ENCODE measurements at places on chromosomes 5 and 9. TPM values are rescaled to one million over a fixed set of nuclear protein-coding genes. Genes with fewer than 3 reads are reported as not detected.

PCDHB4 gene
- total RNA-seq, result 0.17 TPM

SLC22A4 gene
- 0.59 TPM for total RNA-seq

IL5 gene
- not detected for total RNA-seq

SH3GL2 gene
- not detected for total RNA-seq

GRCh38 chr5:8844847-8845246 lies 701.0 kb downstream of the SEMA5A start:
- no peak for DNase-seq

DNA sequence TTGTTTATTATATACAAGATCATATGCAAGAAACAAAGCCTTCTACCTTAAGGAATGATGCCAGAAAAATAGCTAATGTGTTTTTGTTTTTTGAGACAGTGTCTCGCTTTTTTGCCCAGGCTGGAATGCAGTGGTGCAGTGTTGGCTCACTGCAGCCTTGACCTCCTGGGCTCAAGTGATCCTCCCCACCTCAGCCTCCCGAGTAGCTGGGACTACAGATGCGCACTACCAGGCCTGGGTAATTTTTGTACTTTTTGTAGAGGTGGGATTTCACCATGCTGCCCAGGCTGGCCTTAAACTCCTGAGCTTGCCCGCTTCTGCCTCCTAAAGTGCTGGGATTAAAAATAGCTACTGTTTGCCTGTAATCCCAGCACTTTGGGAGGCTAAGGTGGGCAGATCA lies 15.1 kb downstream of the ERCC6L2 start:
- no peak for DNase-seq

DNA sequence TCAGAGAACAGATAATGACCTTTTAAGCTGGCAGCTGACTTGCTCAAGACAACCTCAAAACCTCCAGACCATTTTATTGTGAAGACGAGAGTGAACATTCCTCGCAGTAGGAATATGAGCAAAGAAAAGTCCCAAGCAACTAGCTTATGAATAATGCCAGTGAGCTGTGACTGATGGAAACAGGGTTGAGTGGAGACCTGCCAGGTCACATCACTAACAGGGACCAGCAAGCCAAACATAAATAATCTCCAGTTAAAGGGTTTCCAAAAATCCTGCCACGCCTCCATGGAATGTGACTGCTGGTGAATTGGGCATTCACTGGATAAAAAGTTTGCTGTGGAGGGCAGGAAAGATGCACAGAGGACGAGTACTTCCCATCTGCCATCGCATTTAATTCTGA lies 185.4 kb downstream of the CRB2 start:
- no peak for DNase-seq

GRCh38 chr5:1502046-1502736 lies 21.6 kb downstream of the LPCAT1 start:
- no peak for DNase-seq

- DNase-seq, result no peak
Measured at GRCh38 chr5:138564242-138564641, 11.0 kb downstream of the HSPA9 start.

GRCh38 chr5:143218517-143219170 lies 184.8 kb downstream of the NR3C1 start:
- DNase-seq, result no peak

DNA sequence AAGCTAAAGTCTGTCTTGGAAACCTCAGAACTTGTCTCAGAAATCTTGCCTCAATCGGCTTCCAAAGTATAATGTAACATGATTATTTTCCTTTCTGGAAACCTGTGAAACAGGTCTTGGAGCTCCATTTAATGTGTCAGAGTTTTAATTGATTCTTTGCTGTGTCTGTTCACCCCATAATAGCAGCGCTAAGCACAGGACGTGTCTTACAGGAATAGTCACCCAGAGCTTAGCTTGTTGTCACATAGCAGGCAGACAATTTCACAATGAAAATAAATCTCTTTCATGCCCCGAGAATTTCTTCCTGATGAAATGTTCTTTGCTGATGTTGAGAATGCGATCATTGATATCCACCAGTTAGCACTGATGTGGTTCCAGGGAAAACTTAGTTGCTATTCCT lies 40.2 kb upstream of the PTPN3 start:
- DNase-seq, result no peak

DNA sequence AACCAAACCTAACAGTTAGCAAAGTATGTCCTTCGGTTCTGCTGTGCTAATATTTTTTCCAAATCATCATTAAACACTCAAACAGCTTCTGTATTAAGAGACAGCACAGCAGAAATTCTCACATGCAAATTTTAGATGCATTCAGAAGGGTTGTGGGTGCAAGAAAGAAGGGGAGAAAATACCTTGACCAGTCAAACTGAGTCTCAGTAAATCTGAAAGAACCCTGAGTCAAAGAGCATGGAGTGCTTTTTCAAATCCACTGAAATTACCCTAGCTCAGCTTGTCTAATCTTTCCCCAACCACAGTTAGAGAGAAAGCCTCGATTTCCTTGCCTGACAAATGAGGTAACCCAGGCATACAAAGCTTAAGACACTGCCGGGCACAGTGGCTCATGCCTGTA lies 55.1 kb downstream of the RETREG1 start:
- no peak for DNase-seq

DNA sequence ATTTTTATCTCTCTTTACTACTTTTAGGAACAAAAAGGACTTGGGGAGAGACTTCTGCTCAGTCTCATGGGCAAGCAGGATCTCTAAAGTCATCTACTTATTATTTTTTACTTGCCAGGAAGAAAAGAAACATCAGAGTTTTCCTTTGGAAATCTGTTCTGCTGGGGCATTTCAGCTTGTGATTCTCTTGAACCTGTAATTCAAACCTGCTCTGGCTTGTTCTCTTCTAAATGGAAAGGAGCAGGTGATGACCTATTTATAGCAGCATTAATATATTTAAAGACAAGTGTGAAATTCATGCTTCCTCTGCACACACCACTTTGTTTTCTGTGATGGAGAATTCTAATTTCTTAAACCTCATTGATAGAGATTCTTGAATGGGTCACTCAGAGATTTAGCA lies 2.0 kb downstream of the ADCY2 start:
- DNase-seq, result no peak

DNA sequence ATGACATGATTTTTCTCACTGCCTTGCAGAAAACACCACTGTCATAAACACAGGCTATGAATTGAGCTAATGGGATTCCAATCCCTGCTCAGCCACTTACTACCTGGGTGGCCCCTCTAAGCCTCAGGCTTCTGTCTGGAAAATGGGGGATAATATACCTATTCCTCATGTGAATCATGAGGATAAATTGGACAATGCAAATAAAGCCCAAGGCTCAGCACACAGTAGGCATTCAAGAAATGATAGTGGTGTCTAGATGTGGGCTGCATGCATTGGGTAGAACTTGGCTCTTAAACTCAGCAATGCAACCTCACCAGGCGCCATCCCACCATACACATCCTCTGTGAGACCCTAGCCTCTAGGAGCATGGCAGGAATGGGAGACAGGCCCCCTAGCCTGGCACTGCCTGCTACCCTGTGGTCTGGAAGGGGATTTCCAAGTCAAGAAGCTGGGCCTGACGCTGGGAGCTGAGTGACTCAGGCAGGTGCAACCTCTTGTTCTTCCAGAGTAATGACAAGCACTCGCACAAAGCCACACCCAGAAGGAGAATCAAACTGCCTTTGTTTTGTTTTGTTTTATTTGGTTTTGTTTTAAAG lies 2.3 kb upstream of the TNIP1 start:
- no peak for DNase-seq

DNA sequence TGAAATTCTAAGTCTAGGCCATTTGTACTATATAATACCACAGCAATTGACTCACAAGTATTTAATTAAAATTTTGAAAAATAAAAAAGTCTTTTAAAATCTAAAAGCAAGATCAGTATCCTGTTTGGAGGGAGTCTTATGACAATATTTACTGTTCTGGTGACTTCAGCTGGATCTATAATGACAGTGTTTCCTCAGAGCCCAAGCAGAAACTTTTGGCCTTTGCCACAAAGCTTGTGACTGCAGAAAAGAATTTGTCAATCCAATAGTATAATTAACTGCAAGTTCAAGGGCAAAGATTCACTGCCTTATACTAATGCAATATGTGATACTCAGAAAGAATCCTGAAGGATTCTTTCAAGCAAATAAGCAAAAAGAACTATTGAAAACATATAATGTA lies 49.6 kb upstream of the RAPGEF6 start:
- no peak for DNase-seq

Data from liver (tissue), 10 donors.